A549 (cell line): ENCODE measurements at places on chromosomes 11 and 22. TPM values are rescaled to one million over a fixed set of nuclear protein-coding genes. Genes with fewer than 3 reads are reported as not detected.

JOSD1 gene
- polyA plus RNA-seq = 28.5 to 30.9 TPM (median 29.7 TPM) in 3 replicates

BTBD18 gene
- polyA plus RNA-seq = not detected in 3 replicates

IL10RA gene
- 0.03 TPM in 1 of 3 replicates, not detected in the others for polyA plus RNA-seq

KCNJ11 gene
- polyA plus RNA-seq = 0.41 to 0.69 TPM (median 0.53 TPM) in 3 replicates

NXPE2 gene
- polyA plus RNA-seq = not detected in 3 replicates

CNTF gene
- polyA plus RNA-seq = 0.91 to 1.3 TPM (median 1.2 TPM) in 3 replicates

OR8D4 gene
- not detected in 3 replicates for polyA plus RNA-seq

CSNK2A3 gene
- 3.9 to 5.1 TPM (median 4.4 TPM) in 3 replicates for polyA plus RNA-seq

LDHAL6A gene
- polyA plus RNA-seq = not detected in 3 replicates

RFPL1 gene
- not detected in 3 replicates for polyA plus RNA-seq

TEX12 gene
- polyA plus RNA-seq = not detected in 3 replicates

MAPK8IP2 gene
- 2.2 to 3.0 TPM (median 2.8 TPM) in 3 replicates for polyA plus RNA-seq

SPTBN2 gene
- 8.1 to 9.9 TPM (median 9.6 TPM) in 3 replicates for polyA plus RNA-seq

BIRC3 gene
- 10.6 to 27.4 TPM (median 11.3 TPM) in 3 replicates for polyA plus RNA-seq

TPH1 gene
- polyA plus RNA-seq = 0.08 to 0.09 TPM (median 0.09 TPM) in 3 replicates

ROM1 gene
- polyA plus RNA-seq = 2.8 to 3.7 TPM (median 3.2 TPM) in 3 replicates

FUT4 gene
- 1.6 TPM in 3 replicates for polyA plus RNA-seq

FADD gene
- 54.4 to 64.9 TPM (median 59.1 TPM) in 3 replicates for polyA plus RNA-seq

HEPHL1 gene
- polyA plus RNA-seq = not detected in 3 replicates

NELL1 gene
- not detected in 3 replicates for polyA plus RNA-seq

OR5AP2 gene
- polyA plus RNA-seq = not detected in 3 replicates

PKNOX2 gene
- polyA plus RNA-seq = not detected in 3 replicates

SLC17A6 gene
- polyA plus RNA-seq = not detected in 3 replicates

TENM4 gene
- polyA plus RNA-seq = 0.12 to 0.31 TPM (median 0.18 TPM) in 3 replicates

TMEM191B gene
- polyA plus RNA-seq = 0.53 to 0.70 TPM (median 0.67 TPM) in 3 replicates

C11orf21 gene
- not detected in 3 replicates for polyA plus RNA-seq

OR8G1 gene
- polyA plus RNA-seq = not detected in 3 replicates

CD81 gene
- 247 to 256 TPM (median 251 TPM) in 3 replicates for polyA plus RNA-seq

TTC12 gene
- 5.9 to 7.2 TPM (median 6.5 TPM) in 3 replicates for polyA plus RNA-seq

PHOX2A gene
- polyA plus RNA-seq = not detected in 3 replicates

PAX6 gene
- 0.94 to 2.5 TPM (median 1.8 TPM) in 3 replicates for polyA plus RNA-seq

KIAA1671 gene
- polyA plus RNA-seq = 5.0 to 5.6 TPM (median 5.3 TPM) in 3 replicates

CASP5 gene
- not detected in 3 replicates for polyA plus RNA-seq

GAS2 gene
- 0.72 to 0.95 TPM (median 0.84 TPM) in 3 replicates for polyA plus RNA-seq

ATP5MG gene
- polyA plus RNA-seq = 437 to 446 TPM (median 438 TPM) in 3 replicates
